SHP77 (cell line): ENCODE measurements at places on chromosomes 4 and X.

- DNase-seq = no peak
Measured at GRCh38 chr4:1721666-1722550, 587 bp downstream of the TACC3 start.

DNA sequence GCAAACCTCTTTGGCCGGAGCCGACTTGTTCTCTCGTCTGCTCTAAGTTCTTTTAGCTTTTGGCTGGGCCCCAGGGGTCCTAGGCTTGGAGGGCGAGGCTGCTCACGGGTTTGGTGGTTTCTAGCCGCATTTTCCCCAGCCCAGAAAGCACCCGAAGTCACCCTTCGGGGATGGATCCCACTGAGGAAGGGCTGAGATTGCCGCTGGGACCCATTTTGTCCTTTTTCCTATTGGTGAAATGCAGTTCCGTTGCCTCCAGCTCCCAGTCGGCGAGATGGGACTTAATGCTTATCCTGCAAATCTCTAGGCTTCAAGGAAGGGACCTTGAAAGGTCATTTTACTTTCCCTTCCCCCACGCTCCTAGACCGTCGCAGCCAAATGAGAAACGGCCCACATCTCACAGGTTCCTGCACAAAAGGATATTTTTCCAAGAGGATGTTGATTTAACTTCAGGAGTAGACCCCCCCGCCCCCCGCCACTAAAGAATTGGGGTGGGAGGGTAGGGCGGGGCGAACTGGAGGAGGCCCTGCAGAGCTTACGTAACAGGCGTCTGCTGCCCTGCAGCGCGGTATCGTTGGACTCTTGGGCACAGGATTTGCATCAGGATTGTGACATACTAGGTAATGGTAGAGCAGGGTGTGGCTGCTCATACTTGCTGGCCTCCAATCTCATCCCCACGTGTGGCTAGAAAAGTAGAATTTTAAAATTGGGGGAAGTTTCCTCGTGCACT, 564 bp downstream of the PGK1 start:
- DNase-seq = peak; percentile 11

DNA sequence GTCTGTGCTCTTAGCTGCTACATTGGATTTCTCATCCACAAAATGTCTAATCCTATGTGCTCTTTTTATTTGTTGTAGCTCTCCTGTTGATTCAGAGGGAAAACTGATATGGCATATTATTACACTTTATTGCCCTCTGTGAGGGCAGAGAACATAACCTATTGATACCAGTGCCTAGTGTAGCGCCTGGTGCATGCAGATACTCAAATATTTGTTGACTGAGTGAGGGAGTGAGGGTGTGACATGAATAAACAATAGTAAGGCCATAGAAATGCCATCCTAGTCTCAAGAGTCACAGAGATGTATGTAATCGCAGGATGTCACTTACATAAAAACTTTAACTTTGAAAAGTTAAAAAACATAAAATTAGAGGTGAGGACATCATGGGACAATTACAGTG, 159.1 kb downstream of the SHROOM3 start:
- peak; percentile 9 for DNase-seq

DNA sequence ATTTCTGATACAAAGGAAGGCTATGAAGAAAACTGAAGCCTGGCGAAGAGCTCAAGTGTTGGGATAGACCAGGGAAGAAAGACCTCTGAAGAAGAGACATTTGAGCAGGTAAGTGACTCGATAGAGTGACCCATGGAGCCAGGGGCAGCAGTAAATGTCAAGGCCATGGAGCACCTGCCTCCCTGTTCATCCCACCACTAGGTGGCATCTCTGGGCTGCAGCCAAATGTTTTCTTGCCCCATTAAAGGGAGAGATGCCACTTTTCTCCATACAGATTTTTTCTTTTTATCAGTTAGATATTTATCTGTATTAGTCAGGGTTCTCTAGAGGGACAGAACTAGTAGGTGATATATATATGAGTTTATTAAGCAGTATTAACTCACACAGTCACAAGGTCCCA, 4.9 kb upstream of the ZNF81 start:
- peak; percentile 0 for DNase-seq

GRCh38 chr4:26321373-26322221, 783 bp downstream of the RBPJ start:
- no peak for DNase-seq

DNA sequence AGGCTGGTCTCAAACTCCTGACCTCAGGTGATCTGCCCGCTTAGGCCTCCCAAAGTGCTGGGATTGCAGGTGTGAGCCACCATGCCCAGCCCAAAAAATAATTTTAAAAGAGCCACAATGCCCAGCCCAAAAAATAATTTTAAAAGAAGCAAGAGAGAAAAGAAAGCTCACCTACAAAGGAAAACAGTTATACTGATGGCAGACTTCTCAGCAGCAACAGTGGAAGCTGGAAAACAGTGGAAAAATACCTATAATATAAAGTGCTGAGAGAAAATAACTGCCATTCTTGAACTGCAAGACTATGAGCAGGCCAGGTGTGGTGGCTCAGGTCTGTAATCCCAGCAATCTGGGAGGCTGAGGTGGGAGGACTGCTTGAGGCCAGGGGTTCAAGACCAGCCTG, 13.3 kb upstream of the HMGB2 start:
- no peak for DNase-seq

- no peak for DNase-seq
Measured at GRCh38 chr4:107164962-107165475, 128.9 kb upstream of the DKK2 start.

DNA sequence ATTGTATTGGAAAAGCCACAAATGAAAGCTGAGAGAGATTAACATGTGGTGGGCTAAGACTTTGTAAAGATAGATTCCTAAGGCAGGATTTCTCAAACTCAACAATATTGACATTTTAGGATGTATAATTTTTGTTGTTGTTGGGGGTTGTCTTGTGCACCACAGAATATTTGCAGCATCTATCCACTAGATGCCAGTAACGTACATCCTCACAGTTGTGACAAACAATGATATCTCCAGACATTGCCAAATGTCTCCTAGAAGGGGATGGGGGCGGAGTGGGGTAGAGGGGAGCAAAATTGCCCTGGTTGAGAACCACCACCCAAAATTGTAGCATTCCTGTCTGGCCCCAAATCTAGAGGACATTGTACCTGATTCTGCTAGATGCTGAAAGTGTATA, 14.7 kb upstream of the CBR4 start:
- DNase-seq = no peak

DNA sequence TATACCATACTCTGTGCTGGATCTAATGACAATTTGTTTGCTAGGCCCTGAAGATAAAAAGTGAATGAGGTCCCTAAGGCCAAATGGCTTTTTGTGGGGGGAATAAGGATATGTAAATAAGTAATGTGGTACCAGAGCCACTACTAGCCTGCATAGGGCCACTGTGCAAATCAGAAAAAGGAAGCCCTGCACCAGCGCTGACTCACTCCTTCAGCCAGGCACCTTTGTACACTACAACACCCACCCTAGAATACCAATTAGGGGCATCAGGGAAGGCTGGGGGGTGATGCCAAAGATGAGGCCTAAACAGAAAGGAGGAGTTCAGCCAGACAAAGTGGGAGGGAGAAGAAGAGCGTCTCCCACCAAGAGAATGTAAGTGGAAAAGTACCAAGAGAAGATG, 122.2 kb downstream of the CAMK2D start:
- DNase-seq = no peak
